ENCODE measurements at places on chromosomes 4 and X.

DNA sequence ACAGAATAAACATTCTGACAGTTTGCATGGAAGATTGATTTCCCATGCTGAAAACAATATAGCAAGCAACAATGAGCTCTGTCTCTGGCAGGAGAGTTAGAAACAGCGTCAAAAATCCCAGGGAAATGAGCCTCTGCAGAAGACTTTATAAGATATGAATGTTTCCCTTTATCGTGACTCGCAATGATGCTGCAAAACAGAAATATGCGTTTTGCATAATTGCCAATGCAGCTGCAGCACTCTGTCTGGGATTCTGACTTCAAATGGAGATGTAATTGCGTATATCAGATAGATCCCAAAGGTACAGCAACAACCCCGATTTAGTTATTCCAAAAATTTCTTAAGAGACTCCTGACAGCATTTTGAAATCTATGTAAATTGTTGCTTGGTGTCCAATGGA lies 702.4 kb upstream of the EPHA5 start:
- no peak for DNase-seq

- DNase-seq, result no peak
Measured at GRCh38 chr4:94171616-94172015, 36.0 kb upstream of the SMARCAD1 start.

GRCh38 chr4:188603646-188604045 lies 464.4 kb downstream of the TRIML1 start:
- no peak for DNase-seq

GRCh38 chr4:172323288-172323687 lies 510.1 kb downstream of the GALNTL6 start:
- DNase-seq, result no peak

DNA sequence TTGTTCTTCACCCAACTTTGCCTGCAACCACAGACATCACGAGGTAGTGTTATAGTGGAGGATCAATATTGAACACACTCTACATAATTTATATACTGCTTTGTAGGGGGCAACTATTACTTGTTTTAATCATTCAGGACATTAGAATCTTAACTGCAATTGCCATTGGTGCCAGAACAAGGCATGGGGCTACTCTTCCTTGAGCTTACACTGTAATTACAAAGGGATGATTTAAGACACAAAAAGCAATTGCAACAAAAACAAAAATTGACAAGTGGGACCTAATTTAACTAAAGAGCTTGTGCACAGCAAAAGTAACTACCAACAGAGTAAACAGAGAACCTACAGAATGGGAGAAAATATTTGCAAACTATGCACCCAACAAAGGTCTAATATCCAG lies 24.0 kb upstream of the DDX53 start:
- DNase-seq, result no peak

- DNase-seq, result no peak
Measured at GRCh38 chr4:187666697-187667494, 328.7 kb upstream of the ZFP42 start.

DNA sequence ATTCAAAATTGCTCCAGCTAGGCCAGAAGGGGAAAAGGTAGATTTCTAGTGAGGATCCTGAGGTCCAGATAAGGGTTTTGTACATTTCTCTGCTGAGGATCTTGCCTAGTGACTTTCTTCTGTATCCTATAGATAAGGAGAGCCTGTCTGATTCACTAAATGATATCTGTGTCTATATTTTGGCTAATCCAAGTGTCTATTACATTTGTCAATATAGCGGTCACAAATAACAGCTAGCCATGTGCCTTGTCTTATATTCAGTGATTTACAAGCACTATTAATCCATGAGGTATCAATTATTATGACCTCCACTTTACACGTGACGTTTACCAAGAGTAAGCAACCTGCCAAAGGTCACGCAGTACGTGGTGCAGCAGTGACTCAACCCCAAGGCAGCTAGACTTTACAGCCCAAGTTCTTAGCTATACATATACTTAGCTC lies 41.6 kb downstream of the TMEM165 start:
- DNase-seq, result no peak

DNA sequence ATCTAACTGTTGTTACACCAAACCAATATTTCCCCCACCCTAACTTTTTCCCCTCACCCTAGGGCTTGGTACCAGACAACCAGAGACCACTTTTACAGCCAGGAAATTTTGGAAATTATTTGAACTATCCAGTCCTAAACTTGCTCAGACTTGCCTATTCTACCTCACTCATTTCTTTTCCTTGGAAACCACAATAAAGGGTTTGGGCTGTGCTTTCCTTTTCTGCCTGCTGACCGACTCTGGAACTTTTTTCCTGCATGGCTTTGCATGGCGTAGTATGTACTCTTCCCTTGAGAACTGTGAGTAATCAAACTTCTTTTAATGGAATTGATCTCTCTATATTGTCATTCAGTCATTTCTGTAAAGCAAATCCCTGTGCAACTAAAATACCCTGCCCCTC lies 516.5 kb upstream of the FTHL17 start:
- DNase-seq, result no peak

GRCh38 chrX:54639018-54639345 lies 109.0 kb downstream of the GNL3L start:
- DNase-seq, result no peak

DNA sequence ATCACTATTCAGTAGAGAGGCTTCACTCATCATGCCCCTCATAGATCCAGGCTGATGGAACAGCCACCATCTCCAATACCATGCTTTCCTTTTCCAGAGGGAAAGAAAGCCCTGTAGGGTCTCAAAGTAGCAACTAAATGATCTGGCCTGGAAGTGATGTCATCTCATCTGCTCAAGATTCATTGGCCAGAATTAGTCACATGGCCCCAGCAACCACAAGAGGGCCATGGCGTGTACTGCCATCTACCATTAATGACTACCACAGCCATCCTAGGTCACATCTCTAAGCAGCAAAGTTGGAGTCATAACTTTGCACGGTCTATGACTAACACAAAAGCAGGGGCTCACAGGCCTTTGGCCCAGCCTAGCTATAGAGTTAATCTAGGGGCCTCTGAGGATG lies 194.8 kb downstream of the KIT start:
- DNase-seq, result no peak

- no peak for DNase-seq
Measured at GRCh38 chr4:8769645-8770517, 101.8 kb downstream of the HMX1 start.

Data from activated T-cell treated with anti-CD3 and anti-CD28 coated beads, Interleukin-2, amount 50 U/mL, for 72 hours (primary cell).